ENCODE measurements at places on chromosomes 6 and 20.

DNA sequence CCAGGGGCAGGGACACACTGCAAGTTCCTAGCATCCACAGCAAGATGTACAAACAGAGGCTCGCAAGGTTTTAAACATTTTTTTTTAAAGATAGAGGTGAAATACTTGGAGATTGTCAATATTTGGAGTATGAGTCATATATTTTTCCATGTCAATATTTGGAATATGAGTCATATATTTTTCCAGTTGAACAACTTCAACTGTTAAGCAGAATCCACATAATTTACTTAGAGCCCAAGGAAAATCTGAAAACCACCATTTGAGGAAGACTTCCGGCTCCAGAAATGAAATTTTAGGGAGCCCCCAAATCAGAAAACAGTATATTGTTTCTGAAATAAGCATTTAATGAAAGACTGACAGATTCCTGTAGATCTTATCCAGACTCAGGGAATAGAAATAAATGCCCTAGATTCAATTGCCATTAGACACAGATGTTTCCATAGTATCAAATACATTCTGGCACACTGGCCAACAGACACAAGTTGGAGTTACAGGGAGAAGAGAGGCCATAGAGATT, 51.6 kb upstream of the FAM184A start:
- peak; percentile 60 for DNase-seq

DNA sequence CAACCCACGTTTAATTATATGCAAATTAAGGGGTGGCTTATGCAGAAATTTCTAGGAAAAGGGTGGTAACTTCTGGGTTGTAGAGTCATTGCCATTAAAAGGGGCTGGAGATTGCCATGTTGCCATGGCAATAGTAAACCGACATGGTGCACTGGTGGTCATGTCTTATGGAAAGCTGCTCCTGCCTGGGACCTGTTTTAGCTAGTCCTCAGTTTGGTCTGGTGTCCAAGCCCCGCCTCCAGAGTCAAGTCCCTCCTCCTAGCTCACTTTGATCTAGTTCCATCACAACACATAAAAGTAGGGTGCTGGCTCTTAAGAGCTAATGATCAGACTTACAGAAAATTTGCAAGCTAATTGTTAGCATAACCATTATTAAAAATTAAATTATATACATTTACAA, 5.3 kb downstream of the SLC22A2 start:
- DNase-seq, result no peak

GRCh38 chr6:125354649-125355048, 52.9 kb upstream of the HDDC2 start:
- DNase-seq, result no peak

DNA sequence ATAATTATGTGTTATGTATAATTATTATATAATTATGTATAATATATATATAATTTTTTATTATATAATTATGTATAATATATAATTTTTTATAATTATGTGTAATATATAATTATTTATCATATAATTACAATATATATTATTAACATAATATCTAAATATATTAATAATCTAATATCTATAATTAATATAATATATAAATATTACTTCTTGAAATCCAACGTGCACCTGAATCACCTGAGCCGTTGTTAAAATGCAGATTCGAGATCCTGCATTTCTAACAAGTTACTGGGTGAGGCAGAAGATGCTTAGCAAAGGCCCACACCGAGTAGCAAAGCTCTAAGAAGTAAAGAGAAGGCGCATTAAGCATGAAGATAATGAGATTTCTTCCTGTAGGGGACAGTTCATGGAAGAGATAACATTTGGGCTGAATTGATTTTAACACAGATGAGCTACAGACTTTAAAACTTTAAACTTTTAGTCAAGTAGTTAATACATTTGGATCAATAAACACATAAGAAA, 406.4 kb upstream of the PLCB4 start:
- DNase-seq, result no peak

DNA sequence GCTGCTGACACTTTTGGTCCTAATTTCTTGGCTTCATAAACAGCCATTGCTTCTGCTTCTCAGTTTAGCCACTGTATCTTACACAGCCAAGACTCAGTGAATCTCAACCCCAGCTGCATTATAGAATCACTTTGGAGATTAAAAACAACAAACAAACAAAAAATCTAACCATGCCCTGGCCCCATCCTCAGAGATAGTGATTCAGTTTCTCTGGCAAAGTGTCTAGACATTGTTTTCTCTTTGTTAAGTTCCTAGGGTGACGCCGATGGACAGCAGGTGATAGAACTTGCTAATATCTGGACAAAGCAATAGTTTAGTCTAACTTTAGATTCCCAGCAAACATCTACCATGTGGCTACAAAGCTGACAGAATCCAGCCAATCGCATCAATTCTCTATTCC, 2.9 kb downstream of the ADGRF5 start:
- DNase-seq, result no peak

DNA sequence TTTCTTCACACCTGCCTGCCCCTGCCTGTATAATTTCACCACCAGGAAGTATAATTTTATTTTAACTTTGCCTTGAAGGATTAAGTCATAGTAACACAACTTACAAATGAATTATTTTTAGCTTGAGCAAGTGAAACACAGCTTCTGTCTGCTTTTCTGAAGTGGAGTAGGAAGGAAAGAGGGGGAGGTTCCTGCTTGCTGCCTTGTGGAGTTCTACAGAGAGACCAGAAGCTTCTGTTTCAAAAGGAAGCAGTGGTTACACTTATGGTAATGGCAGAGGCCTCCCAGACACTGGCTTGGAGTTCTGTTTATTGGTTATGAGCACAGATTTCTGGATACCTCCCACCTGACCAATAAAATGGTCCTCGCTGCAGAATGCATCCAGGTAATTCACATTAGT, 159.6 kb downstream of the TMEM200A start:
- no peak for DNase-seq

DNA sequence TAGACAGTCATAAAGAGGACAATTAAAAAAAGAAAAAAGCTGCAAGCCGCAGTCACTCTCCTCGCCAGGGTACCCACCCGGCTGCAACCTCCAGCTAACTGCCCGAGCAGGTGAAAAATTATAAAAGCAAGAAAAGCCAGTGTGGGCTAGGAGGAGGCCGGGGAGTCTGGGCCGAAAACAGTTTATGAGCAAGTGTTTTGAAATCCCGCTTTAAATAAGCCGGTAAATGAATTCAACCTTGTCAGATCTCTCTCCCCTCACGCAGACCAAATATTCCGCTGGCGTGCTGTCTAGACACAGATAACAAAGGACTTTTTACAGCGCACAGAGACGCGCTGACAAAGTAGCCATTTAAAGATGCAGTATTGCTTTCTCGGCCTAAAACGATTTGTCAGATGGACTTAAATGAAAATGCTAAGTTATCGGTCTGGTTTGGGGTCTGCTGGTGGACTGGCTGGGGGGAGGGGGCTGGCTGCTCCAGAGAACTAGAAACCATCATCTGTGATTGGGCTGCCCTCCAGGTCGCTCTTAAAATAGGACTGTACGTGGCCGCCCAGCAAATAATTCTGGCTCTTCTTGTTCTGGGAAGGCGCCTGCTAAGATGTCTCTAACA, 24.6 kb downstream of the PMEPA1 start:
- no peak for DNase-seq

GRCh38 chr20:37359836-37360235, 13.9 kb downstream of the SRC start:
- no peak for DNase-seq

DNA sequence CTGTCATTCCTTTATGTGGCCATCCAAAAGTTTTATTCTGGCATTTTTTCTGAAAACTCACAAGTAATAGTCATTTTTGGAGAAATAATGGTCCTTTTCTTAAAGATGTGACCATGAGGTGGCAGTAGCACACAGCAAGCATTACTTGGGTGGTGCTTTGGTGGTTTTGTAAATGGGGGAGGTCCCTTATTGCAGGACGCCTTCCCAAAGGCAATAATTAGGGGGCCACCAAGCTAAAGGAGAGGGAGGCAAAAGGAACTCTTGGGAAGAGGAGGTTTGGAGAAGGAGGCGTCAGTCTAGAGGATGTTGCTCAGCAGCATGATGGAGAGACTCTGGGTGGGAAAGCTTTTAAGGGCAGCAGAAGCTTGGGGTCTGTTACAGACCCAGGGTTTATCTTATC, 422.6 kb upstream of the MMS22L start:
- DNase-seq, result no peak

DNA sequence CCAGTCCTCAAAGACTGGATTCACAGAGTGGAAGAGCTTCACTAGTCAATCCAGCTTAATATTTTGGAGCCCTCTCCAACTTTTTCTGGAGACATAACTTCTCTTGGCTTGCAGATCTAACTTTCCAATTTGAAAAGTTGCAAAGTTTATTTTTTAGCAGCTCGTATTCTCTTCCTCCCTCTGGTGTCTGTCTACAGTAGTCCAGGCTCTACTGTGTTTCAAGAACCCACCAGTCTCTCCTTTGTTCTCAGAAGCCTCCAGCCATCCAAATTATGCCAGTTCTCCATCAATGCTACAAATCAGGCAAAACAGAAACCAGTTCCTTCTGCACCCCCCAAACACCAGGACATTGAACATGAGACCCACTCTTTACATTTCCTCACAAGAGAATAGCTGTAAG, 376.1 kb upstream of the OPRM1 start:
- DNase-seq, result no peak

- DNase-seq, result no peak
Measured at GRCh38 chr6:35487658-35488516, 9.0 kb downstream of the TEAD3 start.
